Right hindlimb (tissue), 1 donor: ENCODE measurements at places on chromosomes 16 and 17.

DNA sequence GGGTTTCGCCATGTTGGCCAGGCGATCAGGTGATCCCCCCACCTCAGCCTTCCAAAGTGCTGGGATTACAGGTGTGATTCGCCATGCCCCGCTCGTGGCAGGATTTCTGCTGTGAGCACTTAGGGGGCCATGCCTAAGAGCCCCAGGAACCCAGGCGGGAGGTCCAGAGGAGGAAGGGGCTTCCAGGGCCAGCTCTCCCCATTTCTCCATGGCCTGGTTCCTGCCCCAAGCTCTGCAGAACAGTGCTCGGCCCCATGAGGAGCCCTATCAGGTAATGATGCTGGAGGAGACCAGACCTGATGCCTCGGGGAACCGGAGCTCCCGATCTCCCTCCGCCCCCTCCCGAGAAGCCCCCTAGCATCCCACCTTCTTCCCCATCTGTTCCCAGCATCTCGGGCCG lies 53.6 kb downstream of the RMI2 start:
- no peak for DNase-seq

DNA sequence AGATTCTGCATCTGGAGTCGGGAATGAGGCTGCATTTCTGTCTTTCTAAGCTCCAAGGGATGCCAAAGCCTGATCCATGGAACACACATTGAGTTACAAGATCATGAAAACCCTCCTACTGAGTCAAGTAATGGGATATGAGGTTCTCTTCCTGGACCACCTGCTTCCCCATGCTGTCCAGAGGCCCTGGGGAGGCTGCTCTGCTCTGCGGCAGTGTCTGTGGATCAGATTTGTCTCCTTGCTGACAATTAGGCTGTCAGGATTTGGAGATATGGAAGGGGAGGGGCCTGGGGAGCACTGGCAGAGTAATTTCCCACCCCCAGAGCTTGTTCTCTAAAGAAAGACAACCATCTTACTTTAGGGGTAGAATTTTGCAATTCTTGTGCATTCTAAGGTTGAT lies 33.0 kb downstream of the C16orf95 start:
- no peak for DNase-seq

- no peak for DNase-seq
Measured at GRCh38 chr17:76997981-76998531, 129.9 kb downstream of the MGAT5B start.

DNA sequence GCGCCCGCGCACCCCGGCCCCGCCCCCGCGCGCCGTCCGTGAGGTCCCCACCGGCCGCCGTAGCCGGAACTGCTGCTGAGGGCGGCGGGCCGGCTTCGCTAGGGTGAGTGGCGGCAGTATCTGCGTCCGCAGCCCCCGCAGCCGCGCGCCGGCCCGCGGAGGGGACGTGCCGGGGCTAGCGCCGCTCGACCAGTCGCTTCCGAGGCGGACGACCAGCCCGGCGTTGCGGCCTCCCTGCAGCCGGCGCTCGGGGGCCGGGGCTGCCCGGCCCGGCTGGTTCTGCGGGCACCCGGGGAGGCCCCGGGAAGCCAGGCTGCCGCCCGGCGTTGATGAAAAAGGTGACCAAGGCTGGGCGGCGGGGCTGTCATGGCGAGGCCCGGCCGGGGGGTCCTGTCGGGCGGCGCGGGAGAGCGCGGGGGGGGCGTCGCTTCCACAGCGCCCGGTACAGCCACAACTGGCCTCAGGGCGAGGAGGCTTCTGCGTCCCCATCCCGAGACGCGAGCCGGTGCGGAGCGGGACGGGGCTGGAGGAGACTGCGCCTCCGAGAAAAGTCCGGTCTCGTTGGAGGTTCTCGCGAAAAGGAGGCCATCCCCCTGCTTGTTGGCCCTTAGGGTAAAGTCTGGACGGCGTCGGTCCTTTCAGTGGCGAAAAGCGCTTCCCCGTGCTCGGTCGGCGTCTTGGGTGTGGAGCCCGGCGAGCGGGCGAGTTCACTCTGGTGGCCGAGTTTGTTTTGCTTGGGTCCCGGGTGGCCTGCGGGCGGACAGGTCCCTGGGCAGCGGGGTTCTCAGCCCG lies at the start of gene CRAMP1:
Gene CRAMP1, plus strand, starts transcription at position 41 of the 792 bp plus-strand sequence. CDS start 2,280 bp downstream, outside the sequence.
- DNase-seq, result no peak

DNA sequence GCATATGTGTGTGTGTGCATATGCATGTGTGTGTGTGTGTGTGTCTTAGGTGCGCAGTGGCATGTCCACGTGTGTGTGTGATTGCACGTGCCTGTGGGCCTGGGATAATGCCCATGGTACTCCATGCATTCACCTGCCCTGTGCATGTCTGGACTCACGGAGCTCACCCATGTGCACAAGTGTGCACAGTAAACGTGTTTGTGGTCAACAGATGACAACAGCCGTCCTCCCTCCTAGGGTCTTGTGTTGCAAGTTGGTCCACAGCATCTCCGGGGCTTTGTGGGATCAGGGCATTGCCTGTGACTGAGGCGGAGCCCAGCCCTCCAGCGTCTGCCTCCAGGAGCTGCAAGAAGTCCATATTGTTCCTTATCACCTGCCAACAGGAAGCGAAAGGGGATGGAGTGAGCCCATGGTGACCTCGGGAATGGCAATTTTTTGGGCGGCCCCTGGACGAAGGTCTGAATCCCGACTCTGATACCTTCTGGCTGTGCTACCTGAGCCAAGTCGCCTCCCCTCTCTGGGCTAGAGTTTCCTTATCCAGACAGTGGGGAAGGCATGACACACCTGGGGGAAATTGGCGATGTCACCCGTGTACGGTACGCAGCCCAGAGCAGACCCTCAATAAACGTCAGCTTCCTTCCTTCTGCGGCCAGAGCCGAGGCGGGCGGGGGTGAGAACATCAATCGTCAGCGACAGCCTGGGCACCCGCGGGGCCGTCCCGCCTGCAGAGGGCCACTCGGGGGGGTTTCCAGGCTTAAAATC lies 47.6 kb downstream of the IL21R start:
- DNase-seq, result no peak

- no peak for DNase-seq
Measured at GRCh38 chr17:50905460-50905803, 39.3 kb upstream of the TOB1 start.

GRCh38 chr16:50245417-50246298 lies 20.7 kb upstream of the ADCY7 start:
- peak; percentile 55 for DNase-seq
